ENCODE measurements at places on chromosomes 13 and 19.

DNA sequence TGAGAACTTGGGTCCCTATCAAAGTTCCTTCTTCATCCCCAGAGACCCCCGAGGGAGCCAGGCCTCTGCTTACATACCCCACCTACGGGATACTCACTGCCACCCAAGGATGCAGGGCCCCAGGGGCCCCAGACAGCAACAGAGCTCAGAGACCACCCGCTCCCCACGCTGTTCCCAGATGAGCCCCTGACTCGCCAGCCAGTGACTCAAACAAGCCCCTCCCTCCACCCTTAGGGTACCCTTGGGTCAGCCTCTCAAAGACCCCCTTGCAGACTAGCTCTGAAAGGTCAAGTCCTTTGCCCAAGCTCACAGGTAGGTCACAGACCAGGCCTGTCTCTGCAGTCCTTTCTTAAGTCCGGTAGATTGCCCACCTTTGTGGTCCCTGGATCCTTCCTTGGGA, 45.7 kb downstream of the CD320 start:
- no peak for DNase-seq

DNA sequence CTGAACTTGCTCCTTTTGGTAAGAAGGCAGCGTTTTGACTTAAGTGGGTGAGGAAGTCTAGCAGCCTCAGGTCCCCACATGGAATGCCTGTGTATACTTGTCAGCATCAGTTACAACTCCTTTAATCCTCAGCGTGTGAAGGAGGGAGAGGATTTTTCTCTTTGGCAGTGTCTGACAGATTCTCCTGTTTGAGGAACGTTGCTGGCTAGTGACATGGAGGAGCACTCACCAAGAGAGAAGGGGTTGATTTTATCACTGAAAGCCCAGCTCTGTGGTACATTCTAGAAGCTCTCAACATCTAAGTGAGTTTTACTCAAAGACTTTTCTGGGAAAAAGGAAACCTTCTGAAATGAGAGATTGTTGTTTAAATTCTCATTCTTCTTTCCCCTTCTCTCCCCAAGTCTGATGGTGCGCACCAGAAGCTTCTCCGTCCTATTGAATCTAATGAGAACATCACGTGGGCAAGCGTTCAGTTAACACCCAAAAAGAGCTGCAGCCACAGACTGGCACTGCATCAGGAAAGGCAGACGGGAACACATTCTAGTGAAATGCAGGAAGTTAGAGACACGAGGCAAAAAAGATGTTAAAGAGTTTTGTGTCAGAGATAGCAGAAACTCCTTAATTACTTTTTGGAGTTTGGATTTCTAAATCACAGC, 58.2 kb downstream of the GJA3 start:
- DNase-seq = no peak

- no peak for DNase-seq
These were observed 51.4 kb downstream of the VWA8 start for GRCh38 chr13:41909506-41909905.

- no peak for DNase-seq
These were observed 451.0 kb upstream of the SLC10A2 start for GRCh38 chr13:103517066-103517767.

GRCh38 chr19:22605275-22606211, 28.6 kb upstream of the ZNF492 start:
- no peak for DNase-seq

GRCh38 chr19:1284293-1284978, 1.2 kb upstream of the EFNA2 start:
- no peak for DNase-seq

GRCh38 chr13:113747291-113747833, 11.7 kb upstream of the TMEM255B start:
- DNase-seq = no peak

DNA sequence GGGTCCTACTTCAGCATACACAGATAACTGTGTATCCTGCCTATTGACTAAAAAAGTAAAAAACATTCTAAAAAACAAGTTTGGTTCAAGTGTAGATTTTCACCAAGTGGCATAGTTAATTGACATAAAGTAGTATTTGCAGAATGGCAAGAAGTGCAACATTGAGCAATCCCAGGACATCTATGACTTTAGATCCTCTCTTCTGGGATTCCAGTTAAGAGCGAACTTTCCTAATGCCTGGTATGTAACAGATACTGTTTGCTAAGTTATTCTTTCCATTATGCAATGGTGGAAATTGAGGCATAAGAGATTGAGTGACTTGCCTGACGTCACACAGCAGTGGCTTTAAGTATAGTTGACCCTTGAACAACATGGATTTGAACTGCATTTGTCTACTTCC, 96.1 kb downstream of the ZMYM2 start:
- no peak for DNase-seq

DNA sequence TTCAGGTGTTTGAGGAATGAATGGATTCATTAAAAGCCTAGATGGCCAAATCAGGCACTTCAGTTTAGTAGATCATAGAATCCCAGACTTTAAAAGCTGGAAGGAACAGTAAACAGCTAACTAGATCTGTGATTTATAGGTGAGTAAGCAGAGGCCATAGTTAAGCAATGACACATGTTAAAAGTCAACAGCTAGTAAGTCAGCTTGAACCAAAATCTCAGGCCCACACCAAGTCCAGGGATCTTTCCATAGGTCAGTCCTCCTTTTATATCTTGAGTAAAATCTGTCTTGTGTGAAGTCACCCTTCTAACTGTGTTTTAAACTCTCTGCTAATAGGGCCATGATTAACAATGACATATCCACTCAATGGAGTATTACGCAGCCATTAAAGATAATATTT, 275.5 kb upstream of the SOX21 start:
- no peak for DNase-seq

- DNase-seq = peak; percentile 97
These were observed 3.4 kb downstream of the TPGS1 start for GRCh38 chr19:510606-511100.

DNA sequence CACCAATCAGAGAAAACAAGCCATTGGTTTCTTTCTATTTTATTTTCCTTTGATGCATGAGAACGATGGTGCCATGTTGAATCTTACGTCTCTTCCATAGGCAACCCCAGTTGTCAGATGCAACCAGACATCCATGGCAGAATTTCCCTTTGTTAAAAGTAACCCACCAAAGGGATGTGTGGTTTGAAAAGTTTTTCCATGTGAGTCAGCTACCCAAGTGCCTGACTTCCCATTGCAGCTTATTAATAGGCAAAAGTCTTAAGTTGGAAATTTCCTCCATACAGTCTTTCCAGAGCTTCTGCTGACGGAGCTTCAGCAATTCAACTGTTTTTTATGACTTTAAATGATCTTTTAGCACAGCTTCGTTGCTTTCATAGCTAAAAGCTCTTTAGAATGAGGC, 73.8 kb upstream of the FAM216B start:
- DNase-seq = no peak

GRCh38 chr13:25046985-25047511, 48.9 kb upstream of the PABPC3 start:
- DNase-seq = no peak

GRCh38 chr13:49690133-49690994, 922 bp downstream of the EBPL start:
- DNase-seq = no peak

DNA sequence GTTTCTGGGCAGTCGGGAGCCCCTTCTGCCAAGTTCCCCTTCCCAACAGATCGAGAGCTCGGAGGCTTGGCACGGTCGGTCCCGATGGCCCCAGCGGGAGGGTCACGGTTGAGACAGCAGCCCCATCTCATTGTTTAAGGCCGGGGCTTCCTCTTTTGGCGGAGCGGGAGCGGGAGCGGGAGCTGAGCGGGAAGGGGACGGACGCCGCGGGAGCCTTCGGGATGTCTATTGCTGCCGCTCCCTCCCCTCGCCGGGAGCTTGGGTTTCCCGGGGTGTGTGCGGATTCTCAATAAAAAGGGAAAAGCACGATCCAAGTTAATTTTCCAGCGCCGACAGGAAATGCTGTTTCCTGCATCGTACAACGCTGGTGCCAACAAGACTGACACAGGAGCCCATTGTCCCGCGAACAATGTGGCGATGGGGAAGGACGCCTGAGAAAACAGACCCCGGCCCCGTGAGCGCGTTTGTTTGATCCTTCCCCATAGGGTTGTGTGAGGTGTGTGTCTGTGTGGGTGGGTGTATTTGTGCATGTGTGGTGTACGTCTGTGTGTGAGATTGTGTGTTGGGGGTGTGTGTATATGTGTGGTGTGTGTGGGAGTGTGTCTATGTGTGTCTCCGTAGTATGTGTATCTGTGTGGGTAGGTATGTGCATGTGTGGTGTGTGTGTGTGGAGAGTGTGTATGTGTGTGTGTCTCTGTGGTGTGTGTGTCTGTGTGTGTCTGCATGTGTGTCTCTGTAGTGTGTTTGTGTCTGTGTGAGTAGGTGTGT, 36.3 kb upstream of the FLT1 start:
- no peak for DNase-seq

DNA sequence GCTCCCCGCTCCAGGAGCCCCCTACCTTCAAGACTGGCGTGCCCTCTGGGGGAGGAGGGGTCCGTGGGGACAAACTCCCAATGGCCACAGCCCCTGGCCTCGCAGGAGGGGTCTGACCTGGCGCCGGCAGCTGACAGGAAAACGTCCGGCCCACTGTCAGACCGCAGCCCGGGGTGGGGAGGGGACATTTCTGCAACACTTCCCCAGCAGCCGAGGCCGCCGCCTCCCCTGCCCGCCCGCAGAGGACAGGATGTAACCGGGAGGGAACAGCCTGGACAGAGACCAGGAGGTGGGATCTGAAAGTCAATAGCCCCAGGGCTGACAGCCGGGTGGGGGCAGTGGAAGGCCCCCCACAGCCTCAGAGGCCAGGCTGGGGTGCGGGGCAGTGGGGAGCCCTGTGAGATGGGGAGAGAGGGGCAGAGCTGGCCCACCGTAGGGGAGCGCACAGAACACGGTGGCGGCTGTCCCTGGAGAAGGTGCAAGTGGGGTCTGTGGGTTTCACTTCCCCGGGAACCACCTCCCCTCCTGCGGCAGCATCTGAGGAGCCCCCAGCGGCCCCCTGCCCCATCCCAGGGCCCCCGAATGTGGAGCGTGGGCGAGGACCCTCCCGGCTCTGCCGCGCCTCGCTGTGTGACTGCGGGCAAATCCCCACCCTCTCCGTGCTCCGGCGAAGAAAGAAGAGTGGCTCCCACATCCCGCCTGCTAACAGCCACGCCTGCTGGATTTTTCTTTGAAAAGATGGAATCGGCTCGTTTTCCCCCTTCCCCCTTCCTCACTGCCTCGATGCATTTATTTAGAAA, at the start of gene PEAK3:
TSS of gene PEAK3 (minus strand) at position 114 of the 800 bp plus-strand sequence. CDS start 1,244 bp downstream, outside the sequence.
- peak; percentile 54 for DNase-seq

DNA sequence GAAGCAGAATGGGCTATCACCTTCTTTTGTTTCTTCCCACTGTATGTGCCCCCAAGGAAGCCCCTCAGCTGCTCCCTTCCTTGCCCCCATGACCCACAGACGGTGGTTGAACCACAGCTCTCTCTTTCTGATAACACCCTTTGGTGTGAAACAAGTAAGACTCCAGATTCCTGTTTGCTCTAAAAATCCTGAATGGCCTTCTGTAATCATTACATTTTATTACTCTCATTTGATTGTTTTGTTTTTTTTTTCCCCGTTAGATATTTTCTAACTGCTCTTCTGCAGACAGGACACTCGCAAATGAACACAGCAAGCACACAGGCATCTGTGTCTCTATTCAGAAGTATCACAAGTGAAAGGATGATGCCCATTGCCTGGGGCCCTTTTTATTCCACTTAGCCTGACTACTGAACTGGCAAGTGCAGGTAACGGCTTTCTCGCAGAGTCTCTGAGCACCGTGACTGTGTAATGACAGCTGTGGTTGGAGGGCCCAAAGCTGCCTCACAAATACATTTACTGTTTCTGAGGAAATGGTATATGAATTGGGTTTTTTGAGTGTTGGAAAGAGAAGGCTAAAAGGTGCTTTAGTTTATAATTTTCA, 59.3 kb downstream of the OXGR1 start:
- DNase-seq = no peak

DNA sequence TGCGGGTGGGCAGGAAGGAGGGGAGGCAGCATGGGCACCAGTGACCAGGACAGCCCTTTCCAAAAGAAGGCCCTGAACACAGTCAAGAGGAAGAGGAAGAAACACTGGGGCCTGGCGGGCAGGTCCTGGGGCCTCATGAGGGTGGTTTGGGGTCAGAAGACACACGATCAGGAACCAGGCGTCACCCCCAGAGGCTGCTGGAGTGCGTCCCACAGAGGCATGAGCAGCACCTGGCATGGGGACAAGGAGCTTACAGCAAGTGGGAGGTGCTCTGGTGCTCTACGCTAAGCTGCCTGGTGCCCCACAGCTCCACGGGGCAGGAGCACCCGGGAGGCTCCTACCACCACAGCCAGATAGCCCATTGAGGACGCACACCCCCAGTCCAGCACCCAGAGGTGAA, 20.0 kb downstream of the ELL start:
- DNase-seq = no peak

DNA sequence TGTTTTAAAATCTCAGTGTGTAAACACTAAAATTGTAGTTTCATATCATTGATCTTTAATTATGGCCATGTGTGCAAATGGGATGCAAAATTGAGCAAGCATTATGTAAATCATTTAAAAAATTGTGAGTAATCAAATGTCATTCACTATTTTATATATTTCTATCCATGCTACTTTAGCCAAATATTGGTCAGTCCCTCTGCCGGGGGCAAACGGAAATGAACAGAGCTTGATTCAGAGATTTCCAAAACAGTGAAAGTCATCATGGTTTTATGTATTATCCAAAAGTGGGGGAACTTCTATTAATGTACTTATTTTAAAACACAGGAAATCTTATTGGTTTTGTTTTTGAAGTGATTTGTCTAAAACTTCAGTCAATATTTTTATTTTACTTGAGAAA, 219.1 kb downstream of the IRS2 start:
- DNase-seq = no peak

GRCh38 chr19:4446704-4447200, 10.8 kb downstream of the UBXN6 start:
- DNase-seq = no peak

DNA sequence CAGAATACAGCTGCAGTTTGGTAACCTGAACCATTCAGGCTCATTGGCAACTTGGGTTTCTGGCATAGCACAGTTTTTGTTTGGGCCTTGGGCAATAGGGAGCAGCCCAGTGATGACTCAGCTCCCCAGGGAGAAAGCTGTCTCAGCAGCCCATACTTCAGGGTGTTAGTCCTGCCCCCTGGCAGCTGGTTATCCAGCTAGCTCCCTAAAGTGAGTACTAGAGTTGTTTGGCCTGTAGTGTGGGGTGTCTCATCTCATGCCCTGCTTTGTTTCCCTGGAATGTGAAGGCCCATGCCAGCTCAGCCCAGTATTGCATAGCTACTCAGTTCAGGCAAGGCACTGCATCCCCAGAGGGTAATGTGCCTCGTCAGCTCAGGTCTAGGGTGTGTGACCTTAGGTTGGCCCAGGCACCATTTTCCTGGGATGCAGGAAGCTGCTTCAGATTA, 18.2 kb upstream of the ZNF543 start:
- no peak for DNase-seq

- DNase-seq = no peak
These were observed 95.3 kb upstream of the TNFSF11 start for GRCh38 chr13:42478531-42479156.

GRCh38 chr19:47267350-47267759, 7.3 kb upstream of the INAFM1 start:
- DNase-seq = no peak

DNA sequence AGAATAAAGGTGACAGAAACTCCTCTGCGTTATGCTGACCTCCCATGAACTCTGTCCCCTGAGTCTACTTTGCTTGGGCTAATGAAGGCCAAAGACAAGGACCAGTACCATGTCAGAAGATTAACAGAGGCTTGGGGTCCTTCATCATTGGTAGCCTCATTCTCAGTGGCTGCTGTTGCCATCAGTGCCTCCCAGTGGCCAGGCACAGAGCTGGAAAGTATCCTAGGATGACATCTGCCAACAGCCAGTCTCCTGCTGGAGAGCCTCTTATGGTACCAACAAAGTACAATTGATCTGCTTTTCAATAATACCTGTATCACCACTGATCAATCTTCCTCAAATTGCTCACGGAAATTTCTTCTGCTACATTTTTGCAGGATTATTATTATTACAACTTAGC, 281.6 kb downstream of the DNAJC15 start:
- DNase-seq = no peak

All from activated T-cell treated with anti-CD3 and anti-CD28 coated beads, Interleukin-2, amount 50 U/mL, for 72 hours (primary cell).